ENCODE measurements at places on chromosomes 6 and 20.
A peak's percentile ranks its signal among the peaks of the same experiment; 100 is the strongest.

- DNase-seq, result no peak
These were observed 221.4 kb downstream of the CDKAL1 start for GRCh38 chr6:20755631-20756030.

GRCh38 chr20:54366669-54367344 lies 108.6 kb upstream of the DOK5 start:
- no peak for DNase-seq

GRCh38 chr6:20096536-20096935 lies 115.7 kb downstream of the MBOAT1 start:
- DNase-seq, result no peak

DNA sequence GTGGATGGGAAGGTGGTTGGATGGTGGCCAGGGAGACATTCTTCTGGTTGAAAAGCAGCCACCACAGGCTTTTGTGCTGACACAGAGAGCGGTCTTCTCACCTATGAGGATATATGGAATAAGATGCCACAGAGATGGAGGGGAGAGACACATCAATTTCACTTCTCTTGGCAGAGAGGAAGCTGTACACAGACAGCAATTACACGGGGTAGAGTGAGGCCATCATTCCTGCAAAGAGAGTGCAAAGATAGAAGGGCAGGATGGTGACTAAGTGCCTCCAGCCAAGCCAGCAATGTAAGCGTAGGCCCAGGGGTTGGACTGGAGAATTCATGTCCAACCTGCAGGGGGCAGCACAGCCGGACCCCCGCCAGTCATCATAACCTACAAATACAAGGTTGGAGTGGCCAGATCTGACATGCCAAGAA lies 56.4 kb downstream of the NRN1 start:
- peak; percentile 9 for DNase-seq

- peak; percentile 55 for DNase-seq
These were observed 80.3 kb downstream of the BACH2 start for GRCh38 chr6:90216072-90216977.

DNA sequence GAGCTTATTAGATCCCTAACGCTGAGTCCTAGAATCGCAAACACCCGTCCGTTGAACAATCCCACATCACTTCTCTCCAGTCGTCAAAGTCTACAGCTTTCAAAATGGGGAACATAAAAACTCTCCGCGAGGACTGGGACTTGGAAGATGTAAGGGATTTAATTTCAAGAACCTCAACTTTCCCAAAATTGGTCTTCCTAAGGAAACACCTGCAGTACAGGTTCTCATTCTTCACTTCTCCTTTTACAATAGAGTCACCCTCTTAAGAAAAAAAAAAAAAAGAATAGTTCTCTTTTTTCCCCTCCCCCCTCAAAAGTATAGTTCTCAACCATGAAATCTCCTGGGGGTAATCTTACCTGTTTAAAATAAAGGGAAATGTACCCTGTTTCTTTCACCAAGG lies 6.6 kb upstream of the ZBTB22 start:
- DNase-seq, result no peak

- no peak for DNase-seq
These were observed 39.2 kb downstream of the SRSF3 start for GRCh38 chr6:36633370-36633769.

- no peak for DNase-seq
These were observed 73.8 kb upstream of the CD2AP start for GRCh38 chr6:47403801-47404200.

- no peak for DNase-seq
These were observed 188.1 kb downstream of the CD83 start for GRCh38 chr6:14305624-14306023.

DNA sequence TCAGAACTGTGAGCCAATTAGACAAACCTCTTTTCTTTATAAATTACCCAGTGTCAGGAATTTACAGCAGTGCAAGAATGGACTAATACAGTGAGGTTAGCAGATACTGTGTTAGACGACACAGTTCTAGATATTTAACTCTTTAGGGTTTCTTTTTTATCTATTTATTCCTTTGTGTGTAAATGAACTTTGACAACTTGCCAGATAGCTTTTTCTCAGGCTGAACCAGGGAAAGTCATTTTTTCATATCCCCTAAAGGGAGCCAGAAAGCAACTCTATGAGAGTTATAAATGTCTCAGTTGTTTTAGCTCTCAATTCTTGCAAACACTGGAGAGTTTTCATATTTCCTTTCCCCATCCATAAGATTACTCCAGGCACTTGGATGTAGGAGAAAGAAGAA lies 277.3 kb downstream of the PHF3 start:
- DNase-seq, result no peak

GRCh38 chr6:110999634-111000270 lies 17.9 kb downstream of the RPF2 start:
- DNase-seq, result no peak

- DNase-seq, result no peak
These were observed 15.4 kb upstream of the SLC22A16 start for GRCh38 chr6:110491644-110492317.

DNA sequence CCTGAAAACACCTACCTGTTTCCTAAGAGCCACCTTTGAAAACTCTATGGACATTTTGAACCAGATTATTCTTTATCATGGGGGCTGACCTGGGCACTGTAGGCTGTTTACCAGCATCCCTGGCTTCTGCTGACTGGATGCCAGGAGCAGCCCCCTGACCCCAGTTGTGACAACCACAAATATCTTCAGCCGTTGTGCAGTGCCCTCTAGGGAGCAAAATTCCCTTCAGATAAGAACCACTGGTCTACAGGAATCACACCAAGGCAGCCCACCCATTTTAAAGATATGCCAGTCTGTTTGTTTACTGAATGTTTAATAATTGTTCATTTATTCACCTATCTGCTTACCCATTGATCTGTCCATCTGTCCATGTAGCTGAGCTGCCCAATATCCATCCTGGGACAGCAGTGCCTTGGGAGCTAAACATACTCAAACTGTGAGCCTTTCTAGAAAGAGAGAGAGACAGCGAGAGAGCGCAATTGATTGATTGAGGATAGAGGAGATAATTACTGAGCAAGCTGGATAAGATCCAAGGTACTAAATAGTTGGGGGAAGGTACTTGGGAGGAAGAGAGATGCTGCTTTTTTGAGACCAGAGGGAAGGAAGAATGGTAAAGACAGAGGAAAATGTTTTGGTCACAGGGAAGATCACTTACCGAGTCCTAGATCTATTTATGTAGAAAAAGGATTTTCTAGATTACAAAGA lies 276.8 kb downstream of the NRN1 start:
- no peak for DNase-seq

DNA sequence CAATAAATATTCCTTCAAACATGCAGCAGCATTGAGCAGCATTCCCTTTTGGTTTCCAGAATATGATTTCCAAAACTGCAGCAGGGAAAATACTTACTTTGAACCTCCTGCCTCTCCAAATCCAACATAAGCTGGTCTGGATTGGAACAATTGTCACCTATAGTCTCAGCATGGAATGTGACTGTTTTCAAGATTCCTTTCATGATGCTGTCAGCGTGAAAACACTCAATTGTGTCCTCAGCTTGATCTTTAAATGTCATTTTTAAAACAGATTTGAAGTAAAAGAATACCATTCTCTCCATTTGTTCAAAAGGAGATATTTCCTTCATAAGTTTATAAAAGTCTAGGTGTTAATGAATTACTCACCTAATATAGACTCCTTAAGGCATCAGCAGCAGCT lies 993.9 kb downstream of the EYS start:
- no peak for DNase-seq

GRCh38 chr6:163635731-163636364 lies 221.3 kb downstream of the QKI start:
- DNase-seq, result no peak

DNA sequence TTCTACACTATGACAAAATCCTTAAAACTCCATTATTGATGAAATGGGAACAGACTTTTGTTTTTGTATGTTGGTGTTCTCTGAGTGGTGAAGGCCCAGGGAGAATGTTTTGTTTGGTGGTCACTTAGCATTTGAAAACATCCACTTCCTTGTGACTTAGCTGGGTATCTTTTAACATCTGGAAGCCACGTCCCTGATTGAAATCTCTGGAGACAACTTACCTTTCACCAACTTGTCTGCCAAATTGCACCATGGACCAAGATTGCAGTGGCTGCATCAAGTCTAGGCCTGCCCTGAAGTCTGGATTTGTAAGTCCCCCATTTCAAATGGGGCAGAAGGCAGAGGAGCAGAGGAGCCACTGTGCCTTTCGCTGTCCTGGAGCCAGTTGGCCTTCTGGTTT lies 534 bp upstream of the EFCAB8 start:
- no peak for DNase-seq

DNA sequence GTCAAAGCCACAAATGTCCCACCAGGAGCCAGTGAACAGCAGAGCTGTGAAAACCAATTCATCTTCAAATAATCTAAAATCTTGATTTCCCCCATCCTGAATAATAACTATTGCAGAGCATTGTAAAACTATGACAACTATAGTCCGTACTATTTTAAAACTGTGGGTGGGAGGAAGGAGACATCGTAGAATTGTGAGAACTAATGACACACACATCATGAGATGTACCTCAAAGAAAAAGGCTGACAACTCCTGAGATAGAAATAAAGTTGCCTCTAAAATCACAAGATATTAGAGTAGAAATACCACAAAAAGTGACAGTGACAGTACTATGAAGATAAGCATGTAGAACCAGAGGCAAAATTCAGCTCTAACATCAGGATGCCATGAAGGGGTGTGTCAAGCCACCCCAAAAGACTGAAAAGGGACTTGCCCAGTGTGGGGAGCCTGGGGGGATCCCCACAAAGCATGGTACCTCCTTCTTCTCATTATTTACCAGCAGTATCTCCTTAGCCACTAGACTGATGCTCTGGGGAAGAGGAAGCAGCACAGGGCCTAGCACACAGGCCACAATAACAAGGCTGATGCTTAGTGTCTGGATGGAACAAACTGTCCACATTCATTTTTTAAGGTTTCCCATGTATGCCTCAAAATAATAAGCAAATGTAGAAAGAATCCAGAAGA lies 13.4 kb downstream of the NAPB start:
- no peak for DNase-seq

GRCh38 chr6:107491138-107491609 lies 1.3 kb downstream of the SOBP start:
- DNase-seq, result no peak

- no peak for DNase-seq
These were observed 55.9 kb upstream of the LOC128125822 start for GRCh38 chr6:63516186-63516944.

- DNase-seq, result no peak
These were observed 24.7 kb downstream of the ZSCAN31 start for GRCh38 chr6:28311139-28311823.

DNA sequence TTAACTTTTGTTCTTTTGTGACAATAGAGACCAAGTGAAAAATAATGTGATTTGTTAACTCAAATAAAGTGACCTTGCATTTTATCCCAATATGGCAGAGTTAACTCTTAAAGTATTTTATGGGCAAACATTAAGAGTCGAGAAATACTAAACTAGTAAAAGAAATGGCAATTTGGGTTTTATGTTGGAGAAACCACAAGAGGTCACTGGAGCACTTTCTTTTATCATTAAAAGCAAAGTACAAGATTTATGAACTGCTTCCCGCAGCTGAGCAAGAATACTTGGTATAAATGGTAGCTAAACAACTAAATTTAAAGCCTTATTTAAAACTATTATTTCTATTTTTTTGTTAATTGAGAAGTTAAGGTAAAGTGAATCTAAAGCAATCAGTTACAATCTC lies 33.5 kb upstream of the MCM9 start:
- DNase-seq, result no peak

DNA sequence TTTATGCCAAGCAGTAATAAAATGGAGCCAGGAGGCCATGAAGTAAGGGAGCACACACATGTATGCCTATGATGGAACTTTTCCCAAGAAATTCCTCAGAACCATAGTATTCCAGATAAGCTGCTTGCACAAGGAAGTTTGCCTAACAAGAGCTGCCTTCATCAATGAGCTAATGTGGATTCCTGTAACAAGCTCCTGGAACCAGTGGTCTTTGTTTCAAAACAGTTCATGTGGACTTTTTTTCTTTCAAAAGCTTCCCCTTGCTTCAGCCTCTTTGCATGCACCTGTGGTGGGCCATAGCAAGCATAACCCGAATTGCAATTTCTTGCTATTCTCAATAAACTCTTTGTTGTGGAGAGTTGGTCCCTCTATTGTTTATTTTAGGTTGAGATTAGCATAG lies 359.6 kb downstream of the UTRN start:
- no peak for DNase-seq

- no peak for DNase-seq
These were observed 49.9 kb downstream of the VEGFA start for GRCh38 chr6:43819958-43820357.

- DNase-seq, result no peak
These were observed 29.3 kb upstream of the B4GALT5 start for GRCh38 chr20:49742948-49743347.

DNA sequence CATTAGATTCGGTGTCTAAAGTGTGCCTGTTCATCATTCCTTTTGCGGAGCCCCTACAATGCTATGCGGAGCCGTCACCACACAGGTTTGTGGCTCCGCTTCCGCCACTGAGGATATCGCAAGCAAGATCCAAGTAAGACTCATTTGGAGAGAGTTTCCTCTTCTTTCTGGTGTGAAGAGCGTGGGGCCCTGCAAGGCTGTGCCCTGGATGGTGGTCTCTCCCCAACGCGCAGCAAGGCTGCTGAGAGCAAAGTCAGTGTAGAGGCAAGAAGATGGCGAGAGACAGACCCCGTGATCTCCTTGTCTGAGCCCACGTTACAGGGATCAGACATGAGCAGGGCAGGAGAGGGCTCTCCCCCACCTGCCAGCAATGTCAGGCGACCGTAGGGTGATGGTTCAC lies 96.3 kb upstream of the AFDN start:
- DNase-seq, result no peak

- no peak for DNase-seq
These were observed 64.5 kb upstream of the HIVEP1 start for GRCh38 chr6:11947575-11947974.

DNA sequence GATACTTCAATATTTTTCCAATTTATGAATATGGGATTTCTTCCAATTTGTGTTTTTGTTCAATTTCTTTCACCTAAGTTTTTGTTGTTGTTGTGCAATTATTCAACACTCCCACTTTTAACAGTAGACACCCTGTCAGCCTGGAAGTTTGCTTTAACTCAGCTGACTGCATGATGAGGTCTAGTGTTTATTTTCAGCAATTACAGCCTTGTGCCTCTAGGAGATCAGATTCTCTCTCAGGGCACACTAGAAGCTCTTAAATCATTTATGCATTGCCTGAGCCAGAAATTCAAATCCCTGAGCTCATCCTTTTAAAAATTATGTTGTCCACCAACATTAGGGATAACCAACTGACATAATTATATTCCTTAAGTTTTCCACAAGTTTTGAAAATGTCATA lies 85.7 kb downstream of the MRAP2 start:
- no peak for DNase-seq

- no peak for DNase-seq
These were observed 190.3 kb downstream of the GMDS start for GRCh38 chr6:2055143-2055542.

All from CD4-positive, alpha-beta T cell treated with Interleukin-6 for 4 hours (primary cell).